ENCODE measurements at places on chromosomes 13 and 19. TPM values are rescaled to one million over a fixed set of nuclear protein-coding genes. Genes with fewer than 3 reads are reported as not detected.

C19orf85 gene
- not detected for total RNA-seq

GPR180 gene
- total RNA-seq = 10.0 TPM

IZUMO1 gene
- total RNA-seq = not detected

AXL gene
- total RNA-seq = 7.5 TPM

AMER2 gene
- total RNA-seq = 153 TPM
